ENCODE measurements at places on chromosomes 3 and 15.

GRCh38 chr15:90334304-90334731 is 17.8 kb upstream of the ZNF774 start:
- H3K4me3 ChIP-seq: no peak overlapping the region
- H3K27ac ChIP-seq: no peak overlapping the region
- DNase-seq: no peak
- H3K27me3 ChIP-seq: no peaks in the 10 kb centered on the region

DNA sequence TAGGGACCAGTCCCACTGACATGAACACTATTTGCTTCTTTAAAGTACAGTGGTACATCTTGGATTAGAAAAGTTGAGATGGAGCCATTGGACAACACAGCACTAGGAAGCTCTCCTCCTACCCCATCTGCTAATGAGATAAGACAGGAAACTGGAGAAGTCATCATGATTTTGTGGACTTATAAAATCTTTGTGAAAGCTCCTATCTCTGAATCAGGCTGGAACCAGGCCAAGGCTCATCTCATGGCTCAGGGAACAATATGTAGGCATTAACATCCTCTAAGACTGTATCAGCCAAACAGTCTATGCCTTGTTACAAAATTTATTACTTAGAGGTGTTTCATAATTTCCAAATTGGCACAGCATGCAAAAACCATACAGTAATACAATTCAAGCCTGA is 84.1 kb downstream of the BOC start:
- H3K27ac ChIP-seq: no peak overlapping the region
- no peaks in the 10 kb centered on the region for H3K4me1 ChIP-seq
- no peaks in the 10 kb centered on the region for H3K27me3 ChIP-seq
- no peaks in the 10 kb centered on the region for H3K36me3 ChIP-seq
- no peak overlapping the region for H3K4me3 ChIP-seq

- no peak overlapping the region for H3K27ac ChIP-seq
- H3K4me1 ChIP-seq: peaks cover 24% of the 10 kb centered on the region
- no peak for DNase-seq
- no peaks in the 10 kb centered on the region for H3K27me3 ChIP-seq
- H3K4me3 ChIP-seq: no peak overlapping the region
Observed at GRCh38 chr15:41806291-41807181, 21.4 kb upstream of the JMJD7 start.

DNA sequence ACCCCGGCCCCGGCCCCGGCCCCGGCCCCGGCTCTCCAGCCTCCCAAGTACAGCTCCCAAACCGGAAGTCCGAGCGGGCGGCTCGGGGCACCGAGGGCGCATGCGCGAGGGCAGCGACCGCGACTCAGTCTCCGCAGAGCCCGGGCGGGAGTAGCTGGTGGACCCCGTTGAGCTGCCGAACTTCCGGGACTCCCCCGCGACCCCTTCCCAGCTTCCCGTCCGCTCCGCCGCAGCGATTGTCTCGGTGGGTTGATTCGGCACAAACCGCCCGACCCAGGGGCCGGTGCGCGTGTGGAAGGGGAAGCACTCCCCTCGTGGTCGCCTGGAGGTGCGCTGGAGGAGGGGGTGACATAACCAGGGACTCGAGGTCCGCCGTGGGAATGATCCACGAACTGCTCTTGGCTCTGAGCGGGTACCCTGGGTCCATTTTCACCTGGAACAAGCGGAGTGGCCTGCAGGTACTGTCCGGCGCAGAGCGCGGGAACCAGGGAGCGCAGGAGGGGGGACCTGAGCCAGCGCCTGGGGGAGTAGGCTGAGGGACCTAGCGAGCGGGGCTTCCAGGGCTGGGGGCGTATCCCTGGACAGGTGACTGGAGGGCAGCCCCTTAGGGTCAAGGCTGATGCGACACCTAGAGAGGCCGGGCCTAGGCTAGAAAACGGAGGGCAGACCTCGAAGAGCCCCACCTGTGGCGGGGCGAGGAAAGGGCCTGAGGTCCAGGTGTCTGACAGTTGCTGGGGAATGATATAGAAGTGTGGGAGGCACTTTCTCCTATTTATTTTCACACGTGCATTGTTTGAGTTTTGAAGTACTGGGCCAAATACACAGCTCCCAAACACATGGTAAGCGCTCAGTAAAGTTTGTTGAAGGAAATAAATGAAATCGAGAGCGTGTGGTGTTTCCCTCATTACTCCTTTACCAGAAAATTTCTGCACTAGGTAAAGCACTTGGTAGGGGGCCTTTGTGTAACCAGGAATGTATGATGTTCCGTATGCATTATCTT is at the start of the genes TUBGCP4 and ZSCAN29:
Gene TUBGCP4, plus strand, starts transcription at position 127 of the 1,000 bp plus-strand sequence. Its CDS starts 254 bp downstream, at position 381.
Gene ZSCAN29, minus strand, starts transcription at position 69 of the 1,000 bp plus-strand sequence. CDS start 1,130 bp downstream, outside the sequence.
- peak; percentile 85 for DNase-seq
- H3K36me3 ChIP-seq: peaks cover 41% of the 10 kb centered on the region
- no peaks in the 10 kb centered on the region for H3K27me3 ChIP-seq
- H3K4me3 ChIP-seq: peak within 1 kb of the TSS; percentile 92

DNA sequence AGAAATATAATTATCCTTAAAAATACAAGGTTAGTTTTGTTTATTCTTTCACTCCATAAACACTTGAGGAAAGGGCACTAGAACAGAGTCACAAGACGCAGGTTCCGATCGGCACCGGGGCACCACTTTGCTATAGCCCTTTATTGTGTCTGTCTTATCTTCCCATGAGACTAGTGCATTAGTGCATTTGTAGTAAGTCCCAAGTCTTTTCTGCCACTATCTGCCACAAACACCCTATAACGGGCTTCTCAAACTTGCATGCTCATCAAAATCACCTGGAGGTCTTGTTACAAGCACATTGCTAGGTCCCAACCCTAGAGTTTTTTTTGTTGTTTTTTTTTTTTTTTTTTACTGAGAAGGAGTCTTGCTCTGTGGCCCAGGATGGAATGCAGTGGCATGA is 213.1 kb downstream of the FOXP1 start:
- no peak overlapping the region for H3K4me3 ChIP-seq
- peaks cover 25% of the 10 kb centered on the region for H3K4me1 ChIP-seq
- peaks cover 7% of the 10 kb centered on the region for H3K36me3 ChIP-seq
- H3K27ac ChIP-seq: no peak overlapping the region
- DNase-seq: no peak

GRCh38 chr3:194929578-194929960 is 243.9 kb downstream of the FAM43A start:
- no peaks in the 10 kb centered on the region for H3K4me1 ChIP-seq
- peaks cover 8% of the 10 kb centered on the region for H3K27me3 ChIP-seq
- no peak for DNase-seq
- H3K27ac ChIP-seq: no peak overlapping the region
- no peaks in the 10 kb centered on the region for H3K36me3 ChIP-seq

DNA sequence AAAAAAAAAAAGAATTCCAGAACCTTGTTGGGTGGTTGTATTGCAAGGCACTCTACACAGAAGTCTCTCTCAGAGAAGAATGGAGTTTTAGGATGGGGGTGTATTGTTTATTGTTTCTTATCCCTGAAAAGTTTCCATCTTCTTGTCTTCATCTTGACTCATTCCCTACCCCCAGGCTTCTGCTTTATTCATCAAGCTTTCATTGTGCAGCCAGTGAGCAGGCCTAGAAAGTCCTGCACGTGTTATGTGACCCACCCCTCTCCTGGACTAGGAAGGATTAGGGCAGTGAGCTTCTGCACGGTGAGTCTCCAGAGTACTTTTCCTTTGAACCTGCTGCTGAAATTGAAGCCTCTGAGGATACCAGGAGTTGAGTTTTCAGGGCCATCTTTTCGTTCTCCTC is 150.9 kb upstream of the IL12A start:
- H3K36me3 ChIP-seq: no peaks in the 10 kb centered on the region
- no peaks in the 10 kb centered on the region for H3K4me1 ChIP-seq
- H3K4me3 ChIP-seq: no peak overlapping the region

- no peak for DNase-seq
- H3K27ac ChIP-seq: no peak overlapping the region
- no peaks in the 10 kb centered on the region for H3K27me3 ChIP-seq
- H3K4me3 ChIP-seq: no peak overlapping the region
Observed at GRCh38 chr3:26763723-26764122, 141.2 kb downstream of the LRRC3B start.

Measured in T-helper 2 cell treated with Interferon-gamma antibody and Interleukin-4, amounts not matched to agents 5 μg/mL and 100 μg/mL, for 36 hours (primary cell).